ENCODE measurements at places on chromosomes 1 and 21.
A peak's percentile ranks its signal among the peaks of the same experiment; 100 is the strongest.

DNA sequence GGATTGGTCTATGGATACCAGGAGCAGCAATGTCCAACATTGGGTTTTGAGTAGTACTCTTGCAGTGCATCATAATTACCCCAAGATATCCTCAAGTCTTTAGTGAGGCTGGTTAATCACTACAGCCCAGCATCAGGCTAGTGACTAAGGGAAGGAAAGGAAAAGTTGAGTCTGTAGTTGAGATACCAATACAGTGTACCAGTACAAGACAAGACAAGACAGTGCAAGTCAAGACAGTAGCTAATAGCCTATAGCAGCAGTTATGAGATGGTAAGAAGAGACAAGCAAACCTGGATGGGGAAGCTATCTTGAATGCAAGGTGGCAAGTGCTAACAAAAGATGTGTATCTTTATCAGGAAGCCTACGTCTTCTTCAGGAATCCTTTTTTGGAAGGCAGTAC is 13.3 kb upstream of the GNG12 start:
- no peak for DNase-seq

DNA sequence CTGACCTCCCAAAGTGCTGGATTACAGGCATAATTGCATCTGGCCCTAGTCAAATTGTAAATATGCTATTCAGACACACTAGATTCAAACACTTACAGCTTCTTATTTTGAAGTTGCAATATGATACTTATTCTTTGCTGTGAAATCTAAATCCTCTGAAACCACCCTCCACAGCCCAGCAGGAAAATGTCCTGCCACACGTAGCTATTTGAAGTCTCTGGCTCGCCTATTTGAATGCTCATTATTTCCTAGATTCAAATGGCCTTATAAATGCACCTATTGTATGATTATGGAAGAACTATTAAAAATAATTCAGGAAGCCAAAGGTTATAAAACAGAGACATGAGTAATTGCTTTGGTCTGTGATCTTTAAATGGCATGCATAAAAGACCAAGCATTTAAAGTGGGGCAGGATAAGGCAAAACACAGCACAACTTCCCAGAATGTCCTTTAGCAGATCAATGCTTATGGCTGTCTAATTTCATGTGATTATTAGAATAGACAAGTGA is 26.6 kb upstream of the FBXO28 start:
- DNase-seq: no peak

DNA sequence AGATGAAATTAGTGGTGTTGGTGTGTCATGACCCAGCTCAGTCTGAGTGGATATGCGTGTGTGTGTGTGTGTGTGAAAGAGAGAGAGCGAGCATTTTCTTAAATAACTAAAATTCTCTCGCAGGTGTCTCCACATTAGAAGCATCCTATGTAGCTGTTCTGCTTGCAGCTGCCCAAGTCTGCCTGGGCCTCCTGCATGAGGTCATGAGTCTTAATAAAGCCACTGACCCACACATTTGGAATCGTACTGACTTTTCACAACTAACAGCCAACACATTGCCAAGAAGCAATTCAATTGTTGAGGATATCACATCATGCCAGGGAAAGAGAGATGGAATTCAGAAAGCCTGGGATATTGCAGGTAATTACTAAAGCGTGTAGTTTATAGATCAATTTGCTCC is 238.2 kb upstream of the AJAP1 start:
- no peak for DNase-seq

- no peak for DNase-seq
Measured at GRCh38 chr1:154191990-154192461, at the start of gene TPM3. TPM3 (minus strand) TSS chr1:154192100; CDS start chr1:154192018, 82 bp downstream.

GRCh38 chr1:9302745-9303524 is 10.2 kb downstream of the SPSB1 start:
- DNase-seq: no peak

DNA sequence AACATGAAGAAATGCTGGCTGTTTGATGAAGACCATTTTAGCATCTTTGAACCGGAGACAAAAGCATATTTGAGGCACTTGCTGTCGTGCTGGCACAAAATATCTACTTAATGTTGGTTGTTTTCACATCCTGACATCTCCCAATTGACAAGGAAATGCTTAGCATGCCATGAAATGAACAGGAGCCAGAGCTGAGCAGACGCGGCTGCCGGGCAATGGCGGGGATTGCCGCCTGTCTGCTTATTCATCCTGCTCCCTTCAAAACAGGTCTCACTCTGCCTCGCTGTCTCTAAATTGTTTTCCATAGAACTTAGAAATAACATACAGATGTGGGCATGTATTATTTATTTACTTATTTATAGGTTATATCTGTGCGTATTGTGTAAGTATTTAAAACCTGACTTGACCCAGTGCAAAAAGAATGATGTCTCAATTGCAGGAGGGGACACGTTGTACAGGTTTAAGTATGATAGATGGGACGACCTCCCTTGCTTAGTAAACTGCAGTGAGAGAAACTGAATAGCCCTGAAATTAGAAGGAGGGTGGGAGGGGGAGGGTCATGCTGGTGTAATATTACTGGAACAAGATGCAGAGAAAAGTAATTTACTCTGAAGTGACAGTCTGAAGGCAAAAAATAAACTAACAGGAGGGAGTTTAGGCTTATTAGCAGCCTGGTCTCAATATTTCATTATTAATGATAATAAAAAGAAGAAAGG is 590.4 kb upstream of the PLXNA2 start:
- no peak for DNase-seq

DNA sequence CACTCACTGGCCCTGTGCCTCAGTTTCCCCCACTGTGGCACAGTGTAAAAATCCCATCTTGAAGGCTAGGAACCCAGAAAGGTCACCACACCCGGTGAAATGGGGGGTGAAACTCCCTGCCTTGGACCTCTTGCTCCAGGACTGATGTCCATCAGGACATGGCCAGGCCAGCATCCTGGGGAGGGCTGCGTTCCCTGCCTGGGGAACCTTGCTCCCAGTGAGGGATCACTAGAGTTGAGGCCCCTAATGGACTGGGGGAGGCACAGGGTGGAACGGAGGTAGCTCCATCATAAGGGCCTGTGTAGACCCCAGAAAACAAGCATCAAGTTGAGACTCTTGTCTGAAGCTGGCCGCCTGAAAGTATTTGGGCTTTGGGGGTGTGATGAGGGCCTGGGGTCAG is 10.4 kb upstream of the ZNF670 start:
- no peak for DNase-seq

- no peak for DNase-seq
Measured at GRCh38 chr21:25936776-25937175, 202.0 kb downstream of the GABPA start.

DNA sequence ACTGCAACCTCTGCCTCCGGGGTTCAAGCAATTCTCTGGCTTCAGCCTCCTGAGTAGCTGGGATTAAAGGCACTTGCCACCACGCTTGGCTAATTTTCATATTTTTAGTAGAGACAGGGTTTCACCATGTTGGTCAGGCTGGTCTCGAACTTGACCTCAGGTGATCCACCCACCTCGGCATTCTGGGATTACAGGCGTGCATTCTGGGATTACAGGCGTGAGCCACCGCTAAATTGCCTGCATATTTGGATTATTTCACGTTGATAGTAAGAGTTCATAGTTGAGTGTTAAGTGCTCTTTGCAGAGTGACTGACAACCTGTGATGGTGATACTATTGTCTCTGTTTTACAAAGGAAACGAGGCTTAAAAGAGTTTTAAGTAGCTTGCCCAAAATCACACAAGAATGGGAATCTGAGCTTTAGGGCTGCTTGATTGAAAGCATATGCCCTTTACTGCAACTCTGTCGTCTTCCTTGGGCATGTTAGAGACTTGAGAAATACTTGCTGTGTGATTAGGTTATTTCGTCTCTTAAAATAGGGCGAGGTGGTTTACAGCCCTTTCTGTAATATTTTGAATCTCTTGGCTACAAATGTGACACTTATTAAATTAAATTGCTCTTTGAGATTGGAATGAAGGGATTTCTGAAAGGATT is 12.4 kb downstream of the CDC42 start:
- no peak for DNase-seq

- DNase-seq: no peak
Measured at GRCh38 chr1:46367072-46367471, 26.5 kb downstream of the NSUN4 start.

DNA sequence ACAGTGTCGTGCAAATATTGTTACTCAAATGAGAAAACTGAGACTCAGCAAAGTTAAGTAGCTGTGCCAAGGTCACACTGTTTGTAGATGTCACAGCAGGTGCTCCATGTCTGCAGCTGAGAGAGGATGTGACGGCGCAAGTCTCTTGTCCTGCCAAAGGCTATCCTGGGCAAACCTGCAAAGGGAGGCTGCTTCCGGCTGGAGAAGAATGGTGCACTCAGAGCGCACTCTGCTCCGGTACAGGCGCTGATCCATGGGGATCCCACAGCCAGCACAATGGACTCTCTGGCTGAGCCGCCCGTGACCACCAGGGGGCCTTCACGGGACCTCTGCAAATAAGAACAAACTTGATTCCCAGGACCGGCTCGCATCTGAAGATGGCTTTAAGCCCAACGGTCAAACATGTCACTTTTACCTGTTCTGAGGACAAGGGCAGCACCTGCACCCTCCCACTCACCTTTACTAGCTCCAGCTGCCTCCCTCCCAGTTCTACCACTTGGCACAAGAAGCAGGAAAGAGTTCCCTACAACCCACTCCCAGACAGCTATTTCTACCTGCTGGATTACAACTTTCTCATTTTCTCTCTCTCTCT is 21.9 kb downstream of the RD3 start:
- peak; percentile 28 for DNase-seq

GRCh38 chr1:189500778-189501177 is 976.9 kb downstream of the BRINP3 start:
- DNase-seq: no peak

GRCh38 chr1:86152887-86153286 is 3.7 kb downstream of the COL24A1 start:
- DNase-seq: no peak

GRCh38 chr1:177789956-177790355 is 179.9 kb downstream of the SEC16B start:
- no peak for DNase-seq

DNA sequence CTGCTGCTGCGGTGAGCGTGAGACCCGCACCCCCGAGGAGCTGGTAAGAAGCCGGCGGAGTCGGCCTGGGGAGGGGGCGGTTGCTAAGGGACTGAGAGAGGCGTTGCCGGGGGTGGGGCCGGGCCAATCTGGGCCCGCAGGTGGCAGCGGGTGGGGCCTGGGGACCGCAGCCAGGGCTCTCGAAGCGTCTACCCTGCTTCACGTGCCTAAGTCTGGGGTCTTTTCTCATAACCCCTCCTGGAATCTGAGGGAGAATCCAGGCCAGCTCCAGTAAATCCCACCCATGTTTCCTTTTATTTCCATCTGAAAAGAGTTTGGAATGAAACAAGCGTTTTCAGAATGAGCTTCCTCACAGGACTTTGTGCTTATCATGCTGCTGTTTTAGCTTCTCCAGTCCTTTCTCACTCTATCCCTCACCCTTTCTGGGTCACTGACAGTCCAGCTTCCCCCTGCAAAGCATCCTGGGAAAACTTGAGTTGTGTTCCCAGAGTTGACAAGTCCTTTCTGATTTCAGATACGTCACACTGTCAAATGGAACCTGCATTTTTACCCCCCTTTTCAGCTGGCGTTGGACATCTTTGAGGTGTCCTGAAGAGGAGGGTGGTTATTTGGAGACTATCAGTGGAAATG is 431 bp downstream of the CLCN6 start:
- DNase-seq: no peak

DNA sequence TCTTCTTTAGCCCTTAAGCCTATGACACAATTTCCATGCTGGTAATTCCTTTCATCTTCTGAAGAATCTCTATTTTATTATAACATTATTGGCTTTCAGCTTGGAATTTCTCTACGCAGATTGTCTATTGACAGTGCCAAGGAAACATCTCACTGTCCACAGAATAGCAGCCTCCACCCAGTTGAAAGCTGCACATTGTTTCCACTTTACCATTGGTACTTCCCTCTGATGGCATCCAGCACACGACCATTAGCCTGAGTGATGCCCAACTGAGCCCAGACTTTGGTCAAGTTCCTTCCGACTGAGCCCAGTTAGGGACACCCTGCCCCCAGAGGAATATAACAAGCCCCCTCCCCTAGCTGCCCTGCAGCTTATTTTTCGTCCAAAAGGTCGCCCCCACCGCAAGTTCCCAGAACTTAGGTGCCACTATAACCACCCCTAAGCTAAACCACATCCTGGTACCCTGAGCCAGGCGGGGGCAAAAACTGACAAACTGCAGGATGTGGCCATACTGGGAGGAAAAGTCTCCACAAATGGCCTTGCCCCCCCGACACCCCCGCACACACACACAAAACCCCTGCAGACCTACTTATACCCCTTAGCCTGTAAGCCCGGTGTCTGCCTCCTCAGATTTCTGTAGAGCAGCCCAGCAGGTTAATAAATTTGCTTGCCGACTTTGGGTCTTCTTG is 13.2 kb downstream of the GBP5 start:
- no peak for DNase-seq

- no peak for DNase-seq
Measured at GRCh38 chr1:229480495-229480894, 27.6 kb downstream of the NUP133 start.

DNA sequence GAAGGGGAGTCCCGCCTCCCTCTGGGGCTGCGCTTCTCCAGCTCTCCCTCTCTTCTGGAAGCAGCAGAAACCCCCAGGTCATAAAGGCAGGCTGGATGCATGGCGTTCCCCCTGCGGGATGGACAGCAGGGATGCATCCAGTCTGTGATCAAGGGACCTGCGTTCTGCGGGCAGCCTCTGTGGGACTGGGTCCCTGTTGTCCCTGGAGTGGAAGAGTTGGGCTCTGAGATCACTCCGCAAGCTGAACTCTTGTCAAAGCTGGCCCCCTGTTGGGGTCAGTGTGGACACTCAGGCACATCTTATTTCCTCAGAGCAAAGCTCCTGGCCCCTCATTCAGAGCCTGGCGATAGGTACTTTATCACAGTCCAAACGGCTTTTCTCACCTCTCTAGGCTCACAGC is 341.2 kb downstream of the PTPRU start:
- no peak for DNase-seq

- no peak for DNase-seq
Measured at GRCh38 chr1:226652613-226653012, 86.5 kb downstream of the ITPKB start.

DNA sequence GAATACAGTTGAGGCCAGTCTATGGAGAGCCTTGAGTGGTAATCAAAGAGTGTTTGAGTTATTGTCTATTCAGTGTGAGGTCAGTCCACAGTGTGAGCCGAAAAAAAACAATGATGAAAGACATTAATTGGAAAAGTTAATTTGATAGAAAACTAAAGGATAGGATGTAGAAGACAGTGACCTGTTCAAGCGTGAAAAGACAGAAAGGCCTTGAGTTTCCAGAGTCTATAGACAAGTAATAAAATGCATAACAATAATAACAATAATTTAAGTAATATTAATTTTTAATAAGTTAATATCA is 90.4 kb downstream of the SLC30A10 start:
- DNase-seq: no peak

- DNase-seq: no peak
Measured at GRCh38 chr1:109816175-109816811, 52.6 kb upstream of the EPS8L3 start.
